ENCODE measurements at places on chromosomes 1 and 21.

GRCh38 chr1:44807364-44808062 is 362 bp upstream of the DYNLT4 start:
- DNase-seq: peak; percentile 99

DNA sequence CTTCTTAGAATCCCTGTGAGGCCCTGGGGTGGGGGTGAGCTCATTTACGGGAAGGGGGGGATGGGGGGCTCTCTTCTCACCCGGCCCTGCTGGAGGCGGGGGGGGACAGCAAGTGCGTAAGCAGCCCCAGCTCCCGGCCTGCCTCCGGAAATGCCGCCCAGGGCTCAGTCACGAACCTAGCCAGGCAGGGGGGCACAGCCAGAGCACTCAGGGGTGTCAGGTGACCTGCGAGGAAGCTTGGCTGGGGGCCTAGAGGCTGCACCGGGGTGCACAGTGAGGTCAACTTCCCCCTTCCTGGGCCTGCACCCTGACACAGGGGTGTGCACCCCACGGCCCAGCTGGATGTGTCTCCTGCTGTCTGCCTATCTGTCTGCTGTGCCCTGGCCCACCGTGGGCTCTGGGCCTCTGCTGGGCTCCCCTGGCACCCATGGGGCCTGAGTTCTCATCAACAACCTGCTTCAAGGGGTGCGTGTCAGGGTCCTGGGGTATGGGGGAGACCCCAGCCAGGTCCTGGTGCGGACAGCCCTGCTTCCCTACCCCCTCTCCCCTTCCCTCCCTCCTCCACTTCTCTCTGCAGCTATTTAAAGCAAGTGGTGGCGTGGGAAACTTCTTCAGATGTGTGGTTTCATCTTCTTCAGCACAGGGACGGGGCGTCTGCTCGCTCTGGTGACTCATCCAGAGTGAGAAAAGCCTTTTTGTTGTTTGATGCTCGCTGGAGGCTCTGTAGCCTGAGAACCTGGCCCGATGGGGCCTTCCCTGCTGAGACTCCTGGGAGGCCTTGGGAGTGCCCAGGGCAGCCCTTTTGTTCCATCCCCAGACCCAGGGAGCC is 92.5 kb upstream of the RUNX3 start:
- DNase-seq: peak; percentile 96

- no peak for DNase-seq
Measured at GRCh38 chr1:33850481-33850880, 13.4 kb upstream of the HMGB4 start.

DNA sequence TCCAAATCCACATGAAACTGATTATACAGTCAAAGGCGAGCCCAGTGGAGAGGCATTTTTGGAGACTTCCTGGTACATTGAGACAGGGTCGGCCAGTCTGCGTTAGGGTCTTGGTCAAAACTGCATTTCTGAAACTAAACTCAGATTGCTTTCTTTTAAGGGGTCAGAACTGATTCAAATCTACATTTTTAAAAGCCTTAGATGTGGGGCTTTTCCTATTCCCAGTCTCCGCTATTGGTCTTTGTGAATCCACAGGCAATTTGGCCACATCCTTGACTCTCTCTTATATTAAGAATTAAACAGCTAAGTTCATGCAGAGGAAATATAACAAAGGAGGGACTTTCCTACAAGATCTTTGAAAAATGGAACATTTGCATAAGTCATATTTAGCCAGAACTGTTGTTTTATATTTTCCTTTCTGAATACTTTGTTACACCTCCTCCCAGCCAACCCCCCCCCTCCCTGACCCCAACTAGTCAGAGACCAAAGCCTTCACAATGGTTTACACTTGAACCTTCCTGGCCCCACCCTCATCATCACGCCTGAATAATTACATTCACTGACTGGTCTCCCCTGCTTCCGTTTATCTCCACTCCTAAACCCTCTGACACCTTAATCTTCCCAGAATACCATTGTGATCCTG is 30.9 kb downstream of the SELL start:
- DNase-seq: no peak

GRCh38 chr1:207920444-207921021 is 9.6 kb upstream of the CD34 start:
- DNase-seq: no peak

- DNase-seq: no peak
Measured at GRCh38 chr1:167628741-167629515, 1.1 kb upstream of the RCSD1 start.

DNA sequence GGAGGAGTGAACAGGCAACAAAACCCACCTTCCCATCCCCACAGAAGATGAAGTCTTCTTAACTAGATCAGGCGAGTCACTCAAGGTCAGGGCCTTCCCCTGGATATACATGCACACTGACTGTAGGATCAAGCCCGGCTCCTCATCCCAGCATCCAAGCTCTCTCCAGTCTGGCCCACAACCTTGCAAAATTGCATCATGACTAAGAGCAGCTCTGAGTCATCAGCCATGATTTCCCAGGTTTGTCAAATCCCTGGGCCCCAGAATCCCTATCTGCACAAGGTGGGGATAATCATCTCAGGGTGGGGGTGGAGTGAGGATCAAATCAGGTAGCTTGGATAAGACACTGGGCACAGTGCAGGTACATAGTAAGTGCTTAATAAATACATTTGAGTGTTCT is 199.3 kb upstream of the GRIK3 start:
- peak; percentile 57 for DNase-seq

Data from MCF 10A (cell line).